Activated CD4-positive, alpha-beta T cell treated with anti-CD3 and anti-CD28 coated beads, Interleukin-10, Interleukin-2, amounts not matched to agents 100 ng/mL and 50 ng/mL, durations not matched to agents 16 hours and 8 hours (primary cell): ENCODE measurements at places on chromosomes 2 and 18.

GRCh38 chr18:26227051-26227670 lies 916 bp downstream of the TAF4B start:
- no peak for DNase-seq

- no peak for DNase-seq
These were observed 131.3 kb upstream of the MGAT5 start for GRCh38 chr2:134122610-134123009.

DNA sequence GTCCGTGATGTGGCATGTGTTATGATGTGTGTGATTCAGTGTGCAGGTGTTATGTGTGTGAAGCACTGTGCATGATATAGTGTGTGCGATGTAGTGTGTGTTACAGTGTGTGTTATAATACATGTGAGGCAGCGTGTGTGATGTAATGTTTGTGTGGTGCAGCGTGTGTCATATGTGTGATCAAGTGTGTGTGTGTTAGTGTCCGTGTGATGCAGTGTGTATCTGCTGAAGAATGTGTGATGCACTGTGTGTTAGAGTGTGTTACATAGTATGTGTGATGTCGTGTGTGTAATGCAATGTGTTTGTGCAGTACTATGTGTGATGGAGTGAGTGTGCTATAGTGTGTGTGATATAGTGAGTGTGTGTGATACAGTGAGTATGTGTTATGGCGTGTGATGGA lies 182.8 kb upstream of the SOX11 start:
- no peak for DNase-seq

DNA sequence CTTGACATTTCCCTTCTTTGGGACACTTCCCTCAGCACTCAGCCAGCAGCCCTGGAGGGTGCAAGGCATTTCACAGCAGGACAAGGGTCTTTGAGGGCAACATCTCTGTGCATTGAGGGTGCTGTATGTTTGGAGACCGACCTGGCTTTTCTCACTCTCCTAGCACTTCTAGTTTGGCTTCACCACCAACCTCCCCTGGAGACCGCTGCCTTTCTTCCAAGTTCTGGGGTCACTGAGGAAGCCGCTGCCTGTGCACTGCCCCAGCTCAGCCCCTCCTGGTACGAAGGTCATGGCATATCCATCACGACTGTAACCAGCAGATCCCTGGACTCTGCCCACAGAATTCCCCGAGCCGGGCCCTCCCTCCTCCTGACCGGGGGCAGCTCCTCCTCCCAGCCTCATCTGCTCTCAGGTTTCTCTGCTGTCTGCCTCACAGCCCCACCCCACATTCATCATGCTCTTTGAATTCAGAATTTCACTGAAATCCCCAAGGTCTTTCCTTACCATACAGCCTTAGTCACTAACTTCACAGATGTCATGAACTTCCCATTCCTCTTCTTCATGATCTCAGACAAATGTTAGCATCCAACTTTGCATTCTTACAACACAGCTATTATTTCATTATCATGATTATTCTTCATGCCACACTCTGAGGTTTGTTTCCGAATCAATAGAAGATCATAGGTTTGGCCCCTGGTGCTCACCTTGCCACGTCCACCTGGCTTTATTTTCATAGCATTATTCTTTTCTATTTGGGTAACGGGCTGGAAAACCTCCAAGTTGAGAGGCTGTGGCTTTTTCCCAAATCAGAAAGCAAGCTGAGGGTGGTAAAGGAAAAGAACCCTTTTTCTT lies 113.0 kb upstream of the COPS8 start:
- DNase-seq: no peak

DNA sequence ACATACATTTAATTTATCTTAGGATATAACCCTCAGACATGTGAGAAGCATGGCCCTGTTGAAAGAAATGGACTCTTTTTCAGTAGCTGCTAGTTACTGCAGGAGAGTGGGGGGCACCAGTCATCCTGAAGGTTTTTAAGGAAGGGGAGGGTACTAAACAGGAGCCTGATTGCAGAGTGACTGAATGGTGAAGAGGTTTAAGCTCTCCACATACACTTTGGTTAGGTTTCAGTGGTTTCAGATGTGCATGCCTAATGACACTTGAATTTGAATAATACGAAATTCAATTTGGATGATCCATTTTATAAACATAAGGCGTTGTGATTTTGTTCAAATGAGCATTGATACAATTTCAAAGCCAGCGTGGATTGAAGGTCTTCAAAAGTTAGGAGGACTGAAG lies 10.9 kb upstream of the FAM237A start:
- DNase-seq: no peak
